RWPE1 (cell line): ENCODE measurements at places on chromosomes 4 and X.

GRCh38 chr4:167339781-167340180 lies 105.5 kb upstream of the SPOCK3 start:
- no peak for DNase-seq

GRCh38 chr4:161702287-161702686 lies 461.5 kb downstream of the FSTL5 start:
- no peak for DNase-seq

GRCh38 chr4:111934314-111934713 lies 210.9 kb upstream of the FAM241A start:
- DNase-seq = no peak

GRCh38 chr4:97103252-97103651 lies 1040.0 kb downstream of the STPG2 start:
- DNase-seq = no peak

GRCh38 chr4:25346913-25347312 lies 30.1 kb upstream of the ANAPC4 start:
- DNase-seq = no peak

GRCh38 chrX:153867139-153867538 lies 18.8 kb downstream of the L1CAM start:
- DNase-seq = no peak

DNA sequence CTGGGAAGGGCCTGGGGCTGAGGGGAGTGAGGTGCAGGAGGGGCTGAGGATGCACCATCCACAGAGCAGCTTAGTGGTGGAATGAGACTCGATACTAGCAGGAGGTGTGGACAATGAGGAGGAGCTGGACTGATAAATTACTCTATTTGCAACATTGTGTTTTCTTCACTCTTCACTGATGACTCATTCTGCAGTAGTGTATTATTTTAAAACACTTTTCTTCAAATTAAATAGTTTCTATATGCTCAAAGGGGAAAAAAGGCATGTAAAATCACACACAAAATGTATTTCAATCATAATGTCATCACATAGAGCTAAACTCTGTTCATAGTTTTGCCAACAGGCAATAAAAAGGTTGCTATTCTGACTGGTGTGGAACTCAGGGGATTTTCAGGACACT lies 467.0 kb upstream of the CTSO start:
- DNase-seq = no peak

DNA sequence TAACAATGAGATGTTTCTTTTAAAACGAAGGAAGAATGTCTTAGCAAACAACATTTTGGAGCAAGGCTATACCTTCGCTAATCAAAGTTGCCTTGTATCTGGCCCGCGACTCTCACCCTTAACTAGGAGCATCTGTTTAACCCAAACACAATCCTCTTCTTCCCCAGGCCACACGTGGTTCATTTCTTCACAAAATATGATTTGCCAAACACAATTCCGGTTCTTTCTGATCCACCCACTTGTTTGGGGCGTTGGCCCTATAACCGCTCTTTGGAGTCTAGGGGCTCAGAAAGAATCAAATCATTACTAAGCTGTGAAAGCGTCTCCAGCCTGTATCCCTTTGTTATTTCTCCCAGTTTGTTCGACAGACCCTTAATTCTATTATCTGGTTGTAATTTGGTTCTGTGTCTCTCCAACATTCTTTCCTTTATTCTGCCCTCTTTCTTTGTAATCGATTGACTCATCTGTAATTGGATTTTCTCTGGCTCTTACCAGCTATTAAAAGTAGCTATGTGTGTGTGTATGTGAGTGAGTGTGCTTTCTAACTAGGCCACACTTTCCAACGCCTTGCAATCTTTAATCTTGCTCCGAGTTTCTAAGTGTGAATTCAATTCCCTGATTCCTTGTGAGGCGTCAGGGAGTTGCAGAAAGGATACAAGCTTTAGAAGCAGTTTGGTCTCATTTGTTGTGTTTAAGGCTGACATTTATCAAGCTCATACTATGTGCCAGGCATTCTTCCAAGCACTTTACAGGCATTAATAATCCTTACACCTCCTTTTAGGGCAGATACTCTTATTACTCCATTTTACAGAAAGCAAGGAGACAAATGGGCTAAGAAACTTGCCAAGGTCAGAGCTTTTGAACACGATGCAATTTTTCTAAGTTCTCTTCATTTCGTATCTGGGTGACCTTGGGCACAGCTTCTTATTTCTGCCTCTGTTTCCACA lies 138.6 kb upstream of the CPEB2 start:
- DNase-seq = no peak

- DNase-seq = no peak
These were observed 52.4 kb downstream of the USP46 start for GRCh38 chr4:52606726-52607125.

GRCh38 chrX:119756926-119757635 lies 1.3 kb upstream of the SOWAHD start:
- DNase-seq = no peak

DNA sequence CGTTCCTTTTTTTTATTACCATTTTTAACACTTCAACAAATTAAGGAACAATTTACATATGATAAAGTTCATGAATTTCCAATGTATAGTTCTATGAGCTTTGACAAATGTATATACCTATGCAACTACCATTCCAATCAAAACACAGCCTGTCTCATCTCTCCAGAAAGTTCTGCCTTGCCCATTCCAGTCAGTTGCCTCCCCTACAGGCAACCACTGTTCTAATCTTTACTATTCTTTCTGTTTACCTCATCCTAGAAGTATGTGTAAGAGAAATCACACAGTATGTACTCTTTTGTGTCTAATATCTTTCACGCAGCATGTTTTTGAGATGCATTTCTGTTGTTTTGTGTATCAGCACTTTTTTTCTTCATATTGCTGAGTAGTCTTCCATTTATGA lies 224.9 kb downstream of the KIT start:
- no peak for DNase-seq

- no peak for DNase-seq
These were observed 168.9 kb downstream of the CBR4 start for GRCh38 chr4:168841000-168841671.

DNA sequence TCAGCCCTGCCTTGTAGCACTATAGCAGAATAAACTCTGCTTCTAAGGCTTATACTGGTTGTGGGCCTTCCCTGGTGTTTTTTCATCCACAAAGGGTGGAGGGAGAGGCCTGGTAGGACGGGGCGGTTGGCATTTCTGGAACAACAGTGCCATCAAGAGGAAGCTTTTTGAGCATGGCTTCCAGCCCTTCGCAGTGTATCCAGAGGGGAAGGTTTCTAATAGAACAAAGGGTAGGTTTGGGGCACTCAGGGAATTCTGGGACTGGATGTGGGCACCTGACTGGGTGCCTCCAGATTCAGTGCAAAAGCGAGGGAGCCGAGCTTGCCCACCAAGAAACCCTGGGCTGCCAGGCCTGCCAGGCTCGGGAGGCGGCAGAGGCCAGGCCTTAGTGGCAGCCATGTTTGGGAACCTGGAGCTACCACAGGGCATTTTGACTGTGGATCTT lies 229.6 kb upstream of the AGTR2 start:
- no peak for DNase-seq

GRCh38 chrX:19370061-19370460 lies 26.3 kb downstream of the PDHA1 start:
- no peak for DNase-seq

GRCh38 chr4:1752284-1753041 lies 31.1 kb downstream of the TACC3 start:
- no peak for DNase-seq

DNA sequence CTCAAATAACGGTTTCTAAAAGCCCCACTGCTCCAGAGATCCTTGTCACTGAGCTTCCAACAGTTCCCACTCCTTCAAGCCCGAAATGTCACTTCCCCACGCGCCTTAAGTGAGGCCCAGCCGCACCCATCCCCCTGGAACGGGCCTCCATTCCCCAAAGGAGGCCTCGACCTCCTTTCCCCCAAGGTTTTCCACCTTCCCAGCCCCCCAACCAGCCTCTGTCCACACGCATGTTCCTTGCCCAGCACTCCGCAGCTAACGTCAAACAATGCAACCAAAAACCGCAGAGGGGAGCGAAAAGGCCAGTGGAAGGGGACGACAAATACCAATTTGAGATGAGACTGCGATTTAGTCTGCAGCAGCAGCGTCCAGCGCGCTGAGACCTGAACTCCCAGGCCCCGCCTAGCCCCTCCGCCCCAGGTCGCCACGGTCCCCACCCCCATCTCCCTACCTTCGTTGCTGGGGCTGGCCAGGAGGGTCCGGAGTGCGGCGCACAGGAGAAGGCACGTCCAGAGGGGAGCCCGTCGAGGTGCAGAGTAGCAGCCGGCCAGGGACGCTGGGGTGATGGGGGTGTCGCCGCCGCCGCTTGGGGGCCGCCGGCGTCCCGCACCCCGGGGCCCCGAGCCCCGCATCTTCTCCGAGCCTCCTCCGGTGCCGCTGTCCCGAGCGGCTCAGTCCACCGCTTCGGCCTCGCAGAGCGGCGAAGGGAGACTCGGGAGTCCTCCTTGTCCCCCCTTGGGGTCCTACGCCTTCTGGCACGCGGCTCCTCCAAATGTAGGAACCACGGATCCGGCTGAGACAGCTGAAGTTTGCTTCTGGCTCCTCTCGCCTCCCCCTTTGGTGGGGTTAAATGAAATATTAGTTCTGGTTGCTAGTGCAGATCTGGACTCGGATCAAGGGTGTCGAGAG lies 924 bp downstream of the EPHA5 start:
- DNase-seq = no peak

GRCh38 chr4:2574863-2575262 lies 38.4 kb downstream of the FAM193A start:
- DNase-seq = no peak

DNA sequence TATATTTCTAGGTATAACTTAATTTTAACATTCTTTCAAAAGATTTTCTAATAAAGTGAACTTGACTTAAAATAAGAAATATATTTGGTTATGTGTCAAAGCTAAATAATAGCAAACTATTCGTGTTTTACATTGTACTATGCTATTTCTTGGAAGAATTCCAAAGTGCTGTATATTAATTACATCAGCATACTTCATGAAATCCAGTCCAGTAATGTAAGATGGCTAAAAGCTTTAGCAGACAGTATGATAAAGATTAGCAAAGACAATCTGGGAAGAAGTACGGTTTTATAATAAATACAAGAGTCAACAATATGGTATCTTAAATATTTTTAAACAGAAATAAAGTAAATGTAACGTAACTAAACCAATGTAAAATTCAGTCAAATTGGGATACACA lies 125.7 kb downstream of the FSTL5 start:
- no peak for DNase-seq

- no peak for DNase-seq
These were observed 7.2 kb upstream of the MAMLD1 start for GRCh38 chrX:150355913-150356312.

DNA sequence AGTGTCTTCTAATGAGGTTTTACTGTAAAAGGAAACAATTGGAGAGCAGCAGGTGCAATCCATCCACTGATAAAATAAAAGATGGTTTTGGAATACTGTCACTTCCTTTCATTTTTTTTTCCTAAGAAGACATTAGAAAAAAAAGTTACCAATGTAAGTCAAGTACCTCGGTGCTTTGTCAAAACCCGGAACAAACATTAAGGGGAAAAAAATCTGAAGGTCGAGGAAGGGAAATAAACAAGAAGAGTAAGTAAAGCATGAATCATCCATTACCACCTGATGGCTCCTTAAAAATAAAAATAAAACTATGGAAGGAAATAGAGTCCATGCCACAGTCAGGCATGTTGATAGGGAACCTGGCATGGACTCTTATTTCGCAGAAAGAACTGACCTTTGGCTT lies 15.3 kb upstream of the XPNPEP2 start:
- DNase-seq = no peak

DNA sequence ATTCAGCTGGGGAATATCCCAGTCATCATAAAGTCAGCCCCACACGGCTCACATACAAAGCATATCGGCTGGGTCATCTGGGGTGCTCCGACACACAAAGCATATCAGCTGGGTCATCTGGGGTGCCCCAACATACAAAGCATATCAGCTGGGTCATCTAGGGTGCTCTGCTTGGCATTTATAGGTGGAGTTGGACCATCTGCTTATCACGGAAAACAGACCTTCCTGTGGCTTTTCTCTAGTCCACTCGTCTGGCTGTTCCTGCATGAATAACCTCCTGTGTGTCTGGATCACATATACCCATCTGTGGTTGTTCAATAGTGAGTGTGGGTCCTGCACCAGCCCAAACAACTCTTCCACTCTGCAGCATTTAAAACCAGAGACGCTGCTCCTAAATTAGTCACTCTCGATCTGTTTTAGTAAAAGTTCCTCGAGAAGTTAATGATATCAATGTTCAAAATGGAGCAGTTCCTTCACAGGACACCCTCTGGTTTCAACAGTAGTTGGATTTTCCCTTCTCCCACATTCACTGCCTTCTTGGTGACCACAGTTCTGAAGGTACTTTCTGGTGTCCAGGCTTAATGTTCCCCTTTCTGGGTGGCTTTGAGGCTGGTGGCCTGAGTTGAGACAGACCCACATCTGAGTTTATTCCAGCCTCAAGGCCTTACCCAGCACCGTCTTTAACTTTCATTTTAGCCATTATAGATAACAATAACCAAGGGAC lies 70.0 kb upstream of the FRG1 start:
- no peak for DNase-seq

- no peak for DNase-seq
These were observed 38.0 kb downstream of the APBB2 start for GRCh38 chr4:41176340-41176739.

- no peak for DNase-seq
These were observed 21.4 kb upstream of the IL15 start for GRCh38 chr4:141614878-141615586.

DNA sequence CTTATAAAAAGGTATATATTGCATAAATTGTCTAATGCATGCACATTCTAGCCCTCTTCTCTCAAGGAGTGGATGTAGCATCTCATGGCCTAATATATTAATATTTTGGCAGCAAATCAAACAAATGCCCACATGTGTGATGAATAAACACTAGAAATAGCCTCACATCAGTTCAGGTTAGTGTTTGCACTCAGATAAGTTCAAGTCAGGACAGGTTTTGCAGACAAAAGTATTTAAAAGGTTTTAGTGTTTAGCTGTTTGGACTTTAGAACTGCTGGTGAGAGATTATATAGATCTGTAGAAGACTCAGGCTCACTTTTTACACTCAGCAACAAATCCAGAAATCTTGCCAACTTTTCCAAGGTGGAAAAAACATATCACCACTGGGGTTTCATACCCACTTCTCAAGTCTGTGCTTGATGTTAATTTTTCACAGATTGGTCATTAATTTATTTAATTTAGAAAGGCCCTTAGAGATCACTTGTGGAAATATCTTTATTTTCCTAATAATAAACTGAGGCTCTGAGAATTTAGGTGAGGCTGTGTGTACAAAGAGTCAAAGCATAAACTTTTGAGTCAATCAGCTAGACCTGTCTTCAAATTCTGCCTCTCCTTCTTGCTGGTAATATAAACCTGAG lies 362.6 kb downstream of the GASK1B start:
- DNase-seq = no peak

DNA sequence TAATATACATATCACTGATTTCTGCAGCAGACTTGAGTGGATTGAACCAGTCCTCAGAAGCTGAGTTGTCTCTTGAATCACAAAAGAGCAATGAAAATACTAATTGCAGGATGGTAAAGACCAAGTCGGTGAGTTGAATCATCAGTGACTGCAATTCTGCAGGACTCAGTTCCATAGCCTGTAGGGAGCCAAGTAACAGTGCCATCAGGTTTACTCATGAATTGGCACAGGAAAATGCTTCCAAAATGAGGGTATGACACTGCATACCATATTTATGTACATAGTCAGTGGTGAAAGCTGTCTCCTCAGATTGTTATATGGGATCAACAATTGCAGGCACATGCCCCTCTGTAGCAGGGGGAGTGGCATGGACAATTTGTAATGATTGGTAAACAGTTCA lies 192.8 kb downstream of the CCNG2 start:
- DNase-seq = peak; percentile 8
